ENCODE measurements at places on chromosomes 11 and 22.

DNA sequence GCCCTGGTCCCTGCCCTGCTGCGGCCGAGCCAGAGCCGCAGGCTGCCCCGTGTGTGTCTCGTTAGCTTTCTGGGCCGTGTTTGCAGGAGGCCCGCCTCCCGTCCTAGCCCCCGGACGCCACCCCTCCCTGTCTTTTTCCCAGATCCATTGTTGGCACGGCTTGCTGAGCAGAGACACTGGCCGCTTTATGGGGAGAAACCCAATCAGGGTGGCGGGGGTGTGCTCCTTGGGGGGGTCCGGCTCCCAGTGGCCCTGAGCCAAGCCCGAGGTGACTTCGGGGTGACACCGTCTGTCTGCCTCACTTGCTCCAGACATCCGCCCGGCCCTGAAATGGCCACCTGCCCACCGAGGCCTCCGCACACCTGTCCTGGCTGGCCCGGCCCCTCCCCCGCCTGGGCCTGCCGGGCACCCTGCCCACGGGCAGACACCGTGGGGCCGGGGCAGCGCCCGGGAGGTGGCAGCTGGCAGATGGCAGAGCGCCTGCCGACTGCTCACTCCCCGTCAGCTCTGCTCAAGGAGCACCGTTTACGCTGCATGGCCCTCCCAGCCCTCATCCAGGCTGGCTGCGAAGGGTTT is 43.1 kb upstream of the PPARA start:
- DNase-seq: no peak

GRCh38 chr11:129620237-129621104 is 195.2 kb upstream of the TMEM45B start:
- no peak for DNase-seq

- no peak for DNase-seq
Observed at GRCh38 chr22:35056486-35056885, 9.5 kb upstream of the ISX start.

- DNase-seq: no peak
Observed at GRCh38 chr11:33868647-33869461, 23.0 kb downstream of the LMO2 start.

GRCh38 chr11:133323354-133323753 is 208.9 kb downstream of the OPCML start:
- DNase-seq: no peak

DNA sequence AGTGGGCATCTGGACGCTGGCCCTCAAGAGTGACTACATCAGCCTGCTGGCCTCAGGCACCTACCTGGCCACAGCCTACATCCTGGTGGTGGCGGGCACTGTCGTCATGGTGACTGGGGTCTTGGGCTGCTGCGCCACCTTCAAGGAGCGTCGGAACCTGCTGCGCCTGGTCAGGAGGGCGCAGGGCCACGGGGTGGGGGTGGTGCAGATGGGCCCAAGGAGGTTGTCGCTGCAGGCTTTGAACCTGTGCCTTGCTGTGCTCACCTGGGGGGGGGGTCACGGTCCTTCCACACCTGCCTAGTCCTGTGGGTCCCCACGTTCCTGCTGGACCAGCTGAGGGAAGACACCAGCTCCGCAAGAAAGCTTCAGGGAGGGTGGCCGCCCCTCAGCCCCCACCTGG is 3.5 kb downstream of the CD151 start:
- DNase-seq: no peak

DNA sequence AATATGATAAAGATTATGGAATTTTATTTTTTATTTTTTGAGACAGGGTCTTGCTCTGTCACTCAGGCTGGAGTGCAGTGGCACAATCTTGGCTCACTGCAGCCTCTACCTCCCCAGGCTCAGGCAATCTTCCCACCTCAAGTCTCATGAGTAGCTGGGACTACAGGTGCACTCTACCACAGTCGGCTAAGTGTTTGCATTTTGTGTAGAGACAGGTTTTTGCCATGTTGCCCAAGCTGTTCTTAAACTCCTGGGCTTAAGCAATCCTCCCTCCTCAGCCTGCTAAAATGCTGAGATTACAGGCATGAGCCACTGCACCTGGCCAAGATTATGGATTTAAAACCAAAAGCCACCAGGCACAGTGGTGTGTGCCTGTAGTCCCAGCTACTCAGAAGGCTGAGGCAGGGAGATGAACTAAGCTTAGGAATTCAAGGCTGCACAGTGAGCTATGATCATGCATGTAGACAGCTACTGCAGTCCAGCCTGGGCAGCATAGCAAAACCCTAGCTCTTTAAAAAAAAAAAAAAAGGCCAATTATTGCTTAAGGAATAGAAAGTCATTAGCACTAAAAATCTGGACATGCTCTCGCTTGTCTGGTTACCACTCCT is 20.2 kb upstream of the CCND1 start:
- no peak for DNase-seq

DNA sequence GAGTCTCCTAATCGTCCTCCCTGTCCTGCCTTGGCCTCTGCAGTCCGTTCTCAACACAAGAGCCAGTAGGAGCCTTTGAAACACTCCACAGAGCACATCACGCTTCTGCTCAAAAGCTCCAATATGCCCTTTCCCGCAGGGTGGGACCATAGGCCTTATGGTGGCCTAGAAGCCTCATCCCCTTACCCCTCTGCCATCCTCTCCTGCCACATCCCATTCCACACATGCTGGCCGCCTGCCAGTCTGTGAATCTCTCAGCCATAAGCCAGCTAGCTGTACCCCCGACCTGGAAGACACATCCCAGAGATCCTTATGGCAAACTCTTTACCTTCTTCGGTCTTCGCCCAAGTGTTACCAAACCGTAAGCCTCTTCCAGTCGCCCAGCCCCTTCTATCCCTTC is 157.8 kb downstream of the ENTHD1 start:
- no peak for DNase-seq

DNA sequence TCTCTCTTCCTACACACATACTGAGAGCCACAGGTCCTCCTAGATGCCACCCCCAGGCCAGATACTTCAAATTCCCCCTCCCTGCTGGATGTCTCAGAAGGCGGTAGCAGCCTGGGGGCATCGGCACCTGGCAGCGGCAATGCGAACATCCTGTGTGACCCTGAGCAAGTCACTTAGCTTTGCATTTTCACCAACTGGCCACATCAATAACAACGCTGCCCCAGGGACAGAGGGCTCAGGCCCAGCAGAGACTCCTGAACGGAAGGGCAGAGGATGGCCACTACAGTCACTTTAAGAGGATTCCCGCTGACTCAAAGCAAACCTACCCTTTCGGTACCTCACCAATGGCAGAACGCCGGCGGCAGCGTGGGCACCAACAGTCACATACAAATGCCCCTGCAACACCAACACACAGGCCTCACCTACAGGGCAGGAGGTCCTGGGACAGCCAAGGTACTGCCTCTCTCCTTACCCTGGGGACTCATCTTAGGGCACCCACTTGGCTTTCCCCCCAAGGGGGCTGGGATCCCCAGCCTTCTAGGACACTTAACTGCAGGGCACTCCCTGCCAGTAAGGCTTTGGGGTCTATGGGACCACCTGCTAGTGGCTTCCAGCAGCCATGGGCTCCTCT is 1.6 kb downstream of the LMO1 start:
- DNase-seq: no peak
